ENCODE measurements at places on chromosomes 7 and 10.
A peak's percentile ranks its signal among the peaks of the same experiment; 100 is the strongest.

DNA sequence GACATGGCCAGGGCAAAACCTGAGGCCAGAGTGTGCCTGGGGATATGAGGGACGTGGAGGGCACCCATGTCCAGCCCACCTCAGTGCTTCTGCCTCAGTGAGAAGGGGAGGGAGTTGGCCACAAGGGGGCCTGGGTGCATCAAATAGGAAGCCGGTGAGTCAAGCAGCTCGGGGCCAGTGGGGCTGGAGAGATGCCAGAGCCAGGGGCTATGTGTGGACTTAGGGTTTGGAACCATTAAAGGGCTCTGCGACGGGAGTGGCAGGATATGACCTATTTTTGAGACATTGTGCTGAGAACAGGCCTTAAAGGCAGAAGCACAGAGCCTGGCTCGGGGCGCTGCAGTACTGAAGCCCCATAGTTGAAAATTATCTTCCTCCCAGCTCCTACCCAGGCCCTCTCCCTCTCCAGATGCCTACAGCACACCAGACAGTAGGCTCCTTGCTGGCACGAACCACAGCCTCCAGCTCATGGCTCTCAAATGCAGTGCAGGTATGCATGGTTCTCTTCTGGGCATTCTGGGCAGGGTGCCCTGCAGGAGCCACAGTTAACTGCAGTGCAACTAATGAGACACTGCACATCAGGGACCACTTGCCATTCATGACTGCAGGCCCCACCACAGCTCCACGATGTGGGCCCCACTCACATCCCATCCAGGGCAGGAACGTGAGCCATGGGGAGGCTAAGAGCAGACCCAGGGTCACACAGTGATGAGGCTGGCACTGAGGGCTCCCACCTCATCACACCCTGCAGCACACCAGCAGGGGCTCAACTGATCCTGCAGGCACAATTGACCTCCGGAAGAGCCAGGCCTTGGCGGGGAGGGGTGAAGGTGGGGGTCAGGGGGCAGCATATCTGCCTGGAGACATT lies 7.2 kb upstream of the PGAM2 start:
- peak; percentile 75 for DNase-seq

- no peak for DNase-seq
Observed at GRCh38 chr7:27992755-27993493, 187.7 kb downstream of the JAZF1 start.

DNA sequence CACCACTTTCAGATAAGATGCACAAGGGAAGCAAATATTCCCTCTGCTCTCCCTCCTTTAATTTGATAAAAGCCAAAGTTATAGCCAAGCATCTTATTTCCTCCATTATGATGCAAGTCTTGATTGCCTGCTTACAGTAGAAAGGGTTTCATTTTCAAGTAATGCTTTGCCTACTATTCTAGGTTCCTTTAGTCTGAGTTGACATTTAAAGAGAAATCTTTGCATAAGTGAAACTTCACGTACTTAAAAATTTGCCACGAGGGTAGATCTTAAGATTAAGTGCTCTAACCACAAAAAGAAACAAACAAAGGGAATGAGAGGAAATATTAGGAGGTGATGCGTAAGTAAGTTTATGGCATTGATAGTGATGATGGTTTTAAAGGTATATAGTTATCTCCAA lies 78.1 kb upstream of the VWDE start:
- DNase-seq, result no peak

DNA sequence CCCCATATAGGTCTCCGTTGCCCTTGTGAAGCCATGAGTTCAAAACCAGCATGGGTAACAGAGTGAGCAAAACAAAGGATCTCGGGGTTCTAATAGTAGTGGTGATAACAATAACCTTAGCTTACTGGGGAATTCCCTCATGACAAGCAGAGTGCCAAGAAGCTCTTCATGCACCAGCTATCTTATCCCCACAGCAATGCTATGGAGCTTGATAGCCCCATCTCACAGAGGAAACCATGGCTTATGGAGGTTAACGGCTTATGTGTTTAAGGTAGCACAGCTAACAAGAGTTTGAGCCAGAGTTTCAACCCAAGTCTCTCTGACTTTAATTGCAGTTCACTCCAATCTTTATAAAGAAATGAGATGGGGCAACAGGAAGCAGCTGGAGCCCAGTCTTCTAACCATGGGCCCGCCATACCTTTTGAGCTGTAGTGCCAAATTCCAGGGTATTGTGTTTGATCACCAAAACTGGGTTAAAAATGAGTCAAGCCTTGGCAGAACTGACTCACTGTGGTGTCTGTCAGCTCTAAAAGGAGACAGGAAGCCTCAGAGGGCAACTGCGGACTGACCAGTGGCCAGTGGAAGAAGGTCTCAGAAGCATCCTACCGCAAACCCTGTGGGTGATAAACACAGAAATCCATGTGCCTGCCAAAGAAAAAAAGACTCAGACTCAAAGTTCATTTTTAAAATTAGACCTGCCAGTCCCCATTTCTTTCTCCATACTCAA lies 16.5 kb upstream of the PLAU start:
- DNase-seq, result no peak

DNA sequence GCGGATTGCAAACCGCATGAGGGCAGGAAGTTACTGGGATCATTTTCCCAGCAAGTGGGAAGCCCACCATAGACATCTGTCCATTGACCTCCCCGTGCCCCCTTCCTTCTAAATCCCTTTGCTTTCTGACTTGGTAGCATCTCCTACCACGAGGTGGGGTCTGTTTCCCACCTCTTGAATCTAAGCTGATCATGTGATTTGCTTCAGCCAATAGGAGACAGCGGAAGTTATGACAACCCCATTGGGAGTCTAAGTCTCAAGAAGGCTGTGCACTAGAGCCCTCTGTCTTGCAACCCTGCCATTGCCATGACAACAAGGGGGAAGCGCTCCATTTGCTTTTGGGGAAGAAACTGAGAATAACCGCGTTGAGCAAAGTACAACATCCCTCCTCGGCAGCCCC lies 39.2 kb upstream of the CARD11 start:
- no peak for DNase-seq

DNA sequence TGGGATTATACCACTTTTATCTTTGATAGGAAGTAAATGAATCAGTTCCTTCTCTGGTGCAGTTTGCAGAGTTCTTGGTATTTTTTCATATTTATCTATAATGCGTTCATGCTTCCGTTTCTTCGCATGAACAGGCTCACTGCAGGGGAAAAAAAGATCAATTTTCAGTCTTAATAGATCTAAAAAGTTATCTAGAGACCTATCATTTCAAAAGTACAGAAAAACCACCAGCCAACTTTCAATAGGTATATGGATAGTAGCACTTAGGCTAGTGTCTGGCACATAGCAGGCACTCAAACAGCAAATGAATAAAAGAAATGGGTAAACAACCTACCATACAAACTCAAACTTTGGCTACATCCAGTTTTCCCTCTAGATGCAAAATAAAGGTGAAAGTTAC lies 5.5 kb downstream of the NOC3L start:
- no peak for DNase-seq

DNA sequence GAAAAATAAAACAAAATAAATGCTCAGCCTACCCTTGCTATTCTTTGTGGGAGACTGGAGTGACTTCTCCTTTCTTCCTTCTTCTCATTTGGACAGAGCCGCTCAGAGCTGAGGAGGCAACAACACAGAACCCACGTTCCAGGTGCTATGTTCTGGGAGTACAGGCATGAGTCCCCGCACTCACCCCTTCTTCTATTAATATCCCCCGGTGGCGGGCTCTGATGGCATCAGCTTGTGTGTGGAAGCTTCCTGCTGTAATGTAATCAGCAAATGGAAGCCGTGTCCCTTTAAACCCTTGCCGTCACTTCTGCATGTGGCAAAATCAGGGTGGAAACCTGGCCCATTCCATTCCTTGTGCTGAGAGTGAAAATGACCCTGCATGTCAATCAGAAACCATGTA lies 116.9 kb upstream of the ADARB2 start:
- DNase-seq, result no peak

- DNase-seq, result no peak
Observed at GRCh38 chr10:92970301-92971070, 90.1 kb upstream of the CYP26C1 start.

- DNase-seq, result no peak
Observed at GRCh38 chr10:117946525-117947070, 100.1 kb downstream of the RAB11FIP2 start.

DNA sequence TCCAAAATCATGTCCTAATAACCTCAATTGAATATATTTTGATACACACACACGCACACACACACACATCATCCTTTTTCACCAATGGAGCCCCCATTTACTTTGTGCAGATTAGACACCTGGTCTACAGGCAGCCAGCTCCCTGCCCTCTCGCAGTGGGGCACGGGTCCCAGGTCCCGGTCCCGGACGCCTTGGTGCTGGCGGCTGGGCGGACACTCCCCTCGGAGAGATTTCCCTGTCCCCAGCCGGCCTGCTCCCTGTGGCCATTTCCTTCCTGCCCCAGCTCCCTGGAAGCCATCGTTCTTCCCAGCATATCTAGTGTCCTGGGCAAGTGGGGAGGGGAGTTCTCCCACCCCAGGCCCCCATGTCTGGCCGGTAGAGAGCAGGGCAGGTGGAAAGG lies 14.6 kb downstream of the DPY19L1 start:
- DNase-seq, result no peak

Measured in NCI-H460 (cell line).